ENCODE measurements at places on chromosomes 5 and 9. TPM values are rescaled to one million over a fixed set of nuclear protein-coding genes. Genes with fewer than 3 reads are reported as not detected.

- H3K27me3 ChIP-seq = no peaks in the 10 kb centered on the region
- no peak for DNase-seq
- no peaks in the 10 kb centered on the region for H3K36me3 ChIP-seq
- peaks cover 13% of the 10 kb centered on the region for H3K4me1 ChIP-seq
These were observed 173.5 kb downstream of the ENTREP1 start for GRCh38 chr9:69498470-69498869.

DNA sequence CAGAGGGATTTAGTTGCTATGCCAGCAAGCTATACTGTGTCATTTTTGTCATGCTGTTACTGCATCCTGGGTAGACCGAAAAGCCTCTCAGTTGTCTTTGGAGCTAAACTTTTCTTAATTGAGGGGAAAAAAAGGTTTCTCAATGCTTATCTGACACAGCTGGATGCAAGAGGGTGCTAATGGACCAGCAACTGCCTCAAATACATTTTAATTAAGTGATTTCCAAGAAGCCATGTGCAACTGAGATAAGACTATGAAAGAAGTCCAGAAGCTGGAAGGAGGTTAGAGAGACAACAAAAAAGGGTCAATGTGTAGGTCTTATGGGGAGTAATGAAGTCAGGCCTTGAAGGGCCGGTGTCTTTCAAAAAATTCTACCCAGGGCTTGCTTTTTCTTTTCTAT, 465.7 kb upstream of the DMAC1 start:
- H3K27me3 ChIP-seq = peaks cover 4% of the 10 kb centered on the region
- H3K36me3 ChIP-seq = no peaks in the 10 kb centered on the region
- H3K27ac ChIP-seq = no peak overlapping the region
- no peak overlapping the region for H3K4me3 ChIP-seq
- DNase-seq = no peak

- H3K27me3 ChIP-seq = no peaks in the 10 kb centered on the region
- DNase-seq = no peak
- H3K36me3 ChIP-seq = no peaks in the 10 kb centered on the region
These were observed 149.7 kb upstream of the ARRDC3 start for GRCh38 chr5:91532779-91533178.

GRCh38 chr5:17951392-17952169, 317.3 kb downstream of the TAF11L14 start:
- H3K4me3 ChIP-seq = no peak overlapping the region
- H3K36me3 ChIP-seq = peaks cover 6% of the 10 kb centered on the region
- DNase-seq = no peak
- H3K27ac ChIP-seq = no peak overlapping the region
- peaks cover 13% of the 10 kb centered on the region for H3K4me1 ChIP-seq

- H3K4me3 ChIP-seq = no peak overlapping the region
- DNase-seq = no peak
- H3K4me1 ChIP-seq = no peaks in the 10 kb centered on the region
- no peaks in the 10 kb centered on the region for H3K27me3 ChIP-seq
These were observed 66.2 kb downstream of the SMC5 start for GRCh38 chr9:70324963-70325362.

- no peak overlapping the region for H3K27ac ChIP-seq
- DNase-seq = no peak
- no peaks in the 10 kb centered on the region for H3K36me3 ChIP-seq
- no peaks in the 10 kb centered on the region for H3K4me1 ChIP-seq
These were observed 22.0 kb downstream of the NSG2 start for GRCh38 chr5:174067499-174067898.

DNA sequence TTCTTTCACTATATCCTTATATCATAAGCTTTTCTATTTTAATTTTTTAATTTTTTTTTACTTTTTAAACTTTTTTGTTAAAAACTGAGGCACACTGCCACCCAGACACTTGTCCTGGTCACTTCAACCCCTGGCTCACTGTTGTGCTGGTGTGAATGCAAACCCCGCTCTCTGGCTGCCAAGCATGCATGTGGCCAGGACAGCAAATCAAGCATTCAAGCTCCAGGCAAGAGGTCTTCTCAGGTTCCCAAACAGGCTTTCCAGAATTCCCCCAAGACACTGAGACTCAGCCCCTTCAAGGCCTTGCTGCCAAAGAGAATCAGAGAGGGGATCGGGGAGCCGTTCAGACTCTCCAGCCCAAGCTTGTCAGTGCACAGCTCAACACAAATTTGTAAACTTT, 139.9 kb downstream of the FANCC start:
- H3K4me1 ChIP-seq = peaks cover 8% of the 10 kb centered on the region
- H3K27me3 ChIP-seq = no peaks in the 10 kb centered on the region
- no peak overlapping the region for H3K4me3 ChIP-seq
- no peak overlapping the region for H3K27ac ChIP-seq
- no peak for DNase-seq

DNA sequence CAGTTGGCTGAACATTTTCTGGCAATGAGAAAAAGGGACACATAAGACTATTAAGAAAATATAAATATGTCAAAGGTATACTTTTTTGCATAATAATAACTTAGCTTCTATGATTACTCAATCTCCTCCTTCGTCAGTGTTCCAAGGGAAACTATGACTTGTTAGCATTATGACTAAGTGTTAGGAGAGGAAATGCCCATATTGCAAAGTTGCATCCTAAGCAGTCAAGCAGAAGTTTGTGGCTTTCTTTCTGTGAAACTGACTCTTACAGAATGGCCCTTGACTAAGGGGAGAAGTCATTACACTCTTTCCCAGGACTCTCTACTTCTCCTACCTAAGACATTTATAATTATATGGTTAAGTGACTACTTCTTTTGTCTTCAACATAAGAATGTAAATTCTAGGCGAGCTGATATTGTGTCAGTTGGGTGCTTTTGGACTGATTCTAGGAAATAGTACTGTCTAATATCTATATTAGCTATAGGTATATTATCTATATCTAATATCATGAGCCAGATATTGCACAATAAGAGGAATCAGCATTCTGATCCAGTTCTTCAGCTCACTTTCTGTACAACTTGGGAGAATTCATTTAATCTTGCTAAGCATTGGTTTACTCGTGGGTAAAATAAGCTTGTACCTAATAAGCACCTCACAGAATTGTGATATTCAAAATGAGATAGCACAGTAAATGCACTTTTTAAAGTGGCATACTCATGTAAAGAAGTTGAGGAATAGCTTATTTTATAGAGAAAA, 16.4 kb upstream of the SPINK6 start:
- no peak overlapping the region for H3K4me3 ChIP-seq
- no peak for DNase-seq
- H3K36me3 ChIP-seq = no peaks in the 10 kb centered on the region
- no peak overlapping the region for H3K27ac ChIP-seq
- H3K4me1 ChIP-seq = no peaks in the 10 kb centered on the region
- H3K27me3 ChIP-seq = peaks cover 47% of the 10 kb centered on the region

GRCh38 chr5:135578685-135579341, at the start of gene CXCL14:
Gene CXCL14 (minus strand): TSS chr5:135578991. CDS start chr5:135578778, 213 bp downstream.
- no peak within 1 kb of the TSS for H3K27ac ChIP-seq
- H3K36me3 ChIP-seq = no peaks in the 10 kb centered on the region
- H3K4me3 ChIP-seq = peak within 1 kb of the TSS; percentile 69
- DNase-seq = no peak

DNA sequence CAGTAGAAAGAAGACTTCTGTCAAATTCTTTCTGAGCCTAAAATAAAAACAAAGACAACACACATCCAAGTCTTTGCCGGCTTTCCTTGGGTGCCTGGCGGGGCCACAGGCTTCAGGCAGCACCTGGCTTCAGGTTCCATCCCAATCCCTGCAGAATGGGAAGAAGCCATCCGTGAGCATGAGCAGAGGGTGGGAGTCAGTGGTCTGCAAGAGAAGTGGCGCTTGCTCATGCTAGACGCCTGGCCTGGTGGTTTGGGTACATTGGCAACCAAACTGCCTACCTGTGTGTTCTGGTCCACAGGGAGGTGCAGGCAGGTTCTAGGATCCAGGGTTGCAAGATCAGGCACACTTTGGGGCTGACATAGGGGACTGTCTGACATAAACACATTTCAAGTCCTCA, 47.6 kb upstream of the RETREG1 start:
- no peak overlapping the region for H3K4me3 ChIP-seq
- H3K4me1 ChIP-seq = peaks cover 11% of the 10 kb centered on the region
- DNase-seq = no peak
- H3K27me3 ChIP-seq = no peaks in the 10 kb centered on the region
- peaks cover 32% of the 10 kb centered on the region for H3K36me3 ChIP-seq

- H3K27me3 ChIP-seq = no peaks in the 10 kb centered on the region
- peak overlapping the region; percentile 95 for H3K27ac ChIP-seq
- no peak for DNase-seq
- no peak overlapping the region for H3K4me3 ChIP-seq
- H3K36me3 ChIP-seq = peaks cover 21% of the 10 kb centered on the region
These were observed 37.0 kb downstream of the SH3PXD2B start for GRCh38 chr5:172417130-172417841.

DNA sequence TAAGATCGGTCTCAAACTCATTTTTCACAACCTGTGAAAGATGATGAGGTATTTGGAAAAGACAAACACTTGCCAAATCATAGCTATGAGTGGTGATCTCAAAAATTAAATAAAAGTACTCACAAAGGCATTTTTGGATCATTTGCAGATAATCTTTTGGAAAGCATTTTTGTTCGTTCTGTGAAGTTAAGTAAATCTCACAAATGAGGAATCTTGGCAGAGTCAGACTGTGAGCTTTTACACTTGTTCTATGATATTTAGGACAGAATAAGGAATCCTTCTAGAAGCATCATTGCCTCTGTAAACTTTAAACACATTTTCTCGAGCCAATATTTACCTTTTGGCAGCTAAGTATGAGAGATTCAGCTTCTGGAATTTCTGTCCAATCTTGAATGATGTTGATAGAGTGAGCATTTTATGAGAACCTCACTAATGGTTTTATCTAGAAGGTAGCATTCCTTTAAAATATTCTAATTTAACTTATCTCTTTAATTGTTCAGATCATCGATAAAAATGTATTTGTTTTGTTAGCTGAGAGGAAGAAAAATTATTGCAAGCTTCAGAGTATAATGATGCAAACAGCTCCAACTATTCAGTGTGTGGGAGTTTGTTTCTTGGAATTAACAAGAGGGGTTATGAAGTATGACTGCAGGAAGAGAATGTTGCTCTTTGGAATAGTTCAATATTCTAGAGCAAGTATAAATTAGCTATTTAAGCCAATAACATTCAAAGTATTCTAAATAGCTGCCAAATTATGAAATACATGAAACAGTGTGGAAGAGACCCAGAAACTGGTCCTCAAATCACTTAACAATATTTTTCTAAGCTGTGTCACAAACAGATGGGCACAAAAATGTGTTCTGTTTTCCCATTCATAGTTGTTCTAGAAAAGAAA, 48.6 kb upstream of the SLCO6A1 start:
- no peaks in the 10 kb centered on the region for H3K27me3 ChIP-seq
- DNase-seq = no peak
- no peaks in the 10 kb centered on the region for H3K4me1 ChIP-seq
- no peak overlapping the region for H3K4me3 ChIP-seq
- H3K27ac ChIP-seq = no peak overlapping the region

DNA sequence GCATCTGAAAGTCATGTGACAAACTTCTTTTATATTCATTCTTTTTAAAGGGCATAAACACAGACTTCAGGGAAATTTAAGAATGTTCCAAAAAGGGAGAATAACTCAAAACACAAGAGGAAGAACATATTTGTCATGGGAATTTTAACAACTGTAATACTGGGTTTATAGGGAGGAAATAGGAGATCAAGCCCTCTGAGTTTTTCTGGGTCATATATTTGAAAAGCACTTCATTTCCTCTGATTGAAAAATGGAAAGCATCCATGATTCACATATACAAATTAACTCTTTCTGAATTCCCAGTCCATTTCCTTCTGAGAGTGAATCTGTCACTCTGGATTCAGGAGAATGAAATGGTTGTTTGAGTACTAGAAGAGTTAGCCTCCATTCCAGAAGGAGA, 26.8 kb downstream of the LURAP1L start:
- no peak overlapping the region for H3K4me3 ChIP-seq
- peak overlapping the region; percentile 73 for H3K27ac ChIP-seq
- H3K27me3 ChIP-seq = no peaks in the 10 kb centered on the region
- H3K36me3 ChIP-seq = peaks cover 33% of the 10 kb centered on the region

DNA sequence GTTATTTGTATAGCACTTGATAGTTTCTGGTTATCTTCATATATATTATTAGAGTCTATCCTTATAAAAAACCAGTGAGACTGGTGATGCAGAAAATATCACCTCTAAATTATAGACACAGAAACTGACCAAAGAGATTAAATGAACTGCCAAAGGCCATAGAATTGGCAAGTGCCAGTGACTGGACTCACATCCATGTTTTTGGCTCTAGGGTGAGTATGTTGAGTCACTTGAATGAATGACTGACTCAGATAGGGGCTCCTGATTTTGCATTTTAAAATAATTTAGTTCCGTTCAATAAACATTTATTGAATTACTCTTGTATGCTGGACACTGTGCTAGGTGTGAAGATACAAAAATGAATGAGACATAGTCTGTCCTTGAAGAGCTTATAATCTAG, 70.7 kb downstream of the NR2F1 start:
- H3K27me3 ChIP-seq = no peaks in the 10 kb centered on the region
- no peak overlapping the region for H3K4me3 ChIP-seq
- peaks cover 12% of the 10 kb centered on the region for H3K4me1 ChIP-seq

DNA sequence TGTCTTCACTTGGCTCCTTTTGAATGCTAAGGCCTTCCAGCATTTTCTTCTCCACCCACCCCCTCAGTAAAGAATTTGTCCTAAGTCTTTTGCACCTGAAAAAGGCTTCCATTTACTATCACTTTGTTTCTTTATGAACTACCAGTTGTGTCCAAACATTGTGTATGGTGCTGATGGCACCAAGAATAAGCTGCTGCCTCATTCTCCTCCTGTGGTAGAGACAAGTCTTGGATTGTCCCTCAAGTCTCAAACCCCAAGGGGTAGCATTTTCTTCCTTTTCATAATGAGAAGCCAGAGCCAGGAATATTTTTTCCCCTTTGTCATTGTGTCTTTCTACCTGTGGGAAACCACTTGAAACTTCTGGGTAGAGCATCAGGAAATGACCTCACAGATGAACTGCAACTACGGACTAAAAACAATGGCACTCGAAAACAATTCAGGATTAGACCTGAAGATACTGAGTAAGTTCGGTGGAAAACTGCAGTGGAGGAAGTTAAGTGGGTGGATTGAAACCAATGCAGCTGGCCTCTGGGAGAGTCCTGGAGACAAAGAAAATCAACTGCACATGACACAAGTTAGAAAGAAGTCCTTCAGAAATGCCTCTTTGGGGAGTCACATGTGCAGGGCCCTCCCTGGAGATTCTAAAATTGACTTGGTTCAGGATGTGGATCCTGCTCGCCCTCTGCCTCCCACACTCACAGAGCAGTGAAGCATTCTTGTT, 80.5 kb downstream of the SH3RF2 start:
- H3K4me1 ChIP-seq = peaks cover 9% of the 10 kb centered on the region
- no peaks in the 10 kb centered on the region for H3K27me3 ChIP-seq
- no peaks in the 10 kb centered on the region for H3K36me3 ChIP-seq
- H3K4me3 ChIP-seq = no peak overlapping the region
- no peak overlapping the region for H3K27ac ChIP-seq

DNA sequence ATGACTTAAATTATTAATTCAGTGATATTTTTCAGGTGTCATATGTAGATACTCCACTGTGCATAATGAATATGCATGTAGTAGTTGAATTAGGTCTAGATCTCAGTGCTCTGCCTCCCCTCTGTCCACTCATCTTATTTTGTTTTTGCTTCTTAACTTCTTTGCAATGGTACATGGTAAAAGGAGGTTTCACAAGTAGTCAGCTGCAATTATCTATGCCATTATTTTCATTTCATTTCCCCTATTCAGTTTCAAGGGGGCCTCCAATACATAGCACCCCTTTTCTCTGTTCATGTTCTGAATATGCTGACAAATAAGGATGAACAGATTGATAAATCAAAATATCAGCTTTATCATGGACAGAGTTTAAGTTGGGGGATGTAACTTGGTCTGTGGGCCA, 511.6 kb upstream of the ZNF608 start:
- H3K4me1 ChIP-seq = peaks cover 1% of the 10 kb centered on the region
- H3K27me3 ChIP-seq = no peaks in the 10 kb centered on the region
- H3K4me3 ChIP-seq = no peak overlapping the region
- peaks cover 6% of the 10 kb centered on the region for H3K36me3 ChIP-seq

Gene PTGES
- 0.83 TPM for total RNA-seq

Gene EPB41L4A
- total RNA-seq = 2.7 TPM

Gene ADAMTS19
- total RNA-seq = 0.08 TPM

Gene PAX5
- not detected for total RNA-seq

Gene SHISAL2B
- not detected for total RNA-seq
